Ascending aorta (tissue), 2 donors: ENCODE measurements at places on chromosomes 2 and 18. TPM values are rescaled to one million over a fixed set of nuclear protein-coding genes. Genes with fewer than 3 reads are reported as not detected.

DNA sequence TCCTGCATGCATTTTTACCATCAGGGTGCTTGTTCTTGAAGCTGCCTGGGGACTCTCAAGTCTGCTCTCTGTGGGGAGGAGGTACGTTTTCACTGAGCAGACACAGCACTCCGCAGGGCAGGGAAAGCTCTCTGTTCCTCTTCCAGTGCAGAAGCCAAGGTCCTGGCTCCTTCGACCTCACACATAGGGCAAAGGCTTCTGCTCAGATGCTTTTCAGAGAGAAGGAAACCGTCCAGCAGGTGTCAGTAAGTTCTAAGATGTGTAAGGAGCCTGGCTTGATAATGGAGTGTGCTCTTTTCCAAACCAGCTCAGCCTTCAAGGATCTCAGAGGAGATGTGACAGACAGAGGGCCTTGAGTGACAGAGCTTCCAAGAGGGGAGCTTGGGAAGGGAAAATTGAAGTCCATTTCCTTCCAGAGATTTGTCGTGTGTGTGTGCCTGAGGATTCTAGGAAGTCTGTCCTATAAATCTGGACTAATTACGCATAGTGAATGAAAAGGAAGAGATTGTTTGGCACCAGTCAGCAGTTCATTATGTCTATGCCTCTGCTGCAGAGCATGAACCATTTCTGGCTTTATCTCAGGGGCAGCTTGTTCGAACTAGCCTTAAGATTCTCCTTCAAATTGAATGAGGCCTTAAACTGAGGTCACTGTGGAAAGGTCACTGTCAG is 67.3 kb upstream of the UPP2 start:
- no peak overlapping the region for H3K4me3 ChIP-seq
- H3K27ac ChIP-seq = no peak overlapping the region
- H3K36me3 ChIP-seq = no peaks in the 10 kb centered on the region
- H3K4me1 ChIP-seq = no peaks in the 10 kb centered on the region

DNA sequence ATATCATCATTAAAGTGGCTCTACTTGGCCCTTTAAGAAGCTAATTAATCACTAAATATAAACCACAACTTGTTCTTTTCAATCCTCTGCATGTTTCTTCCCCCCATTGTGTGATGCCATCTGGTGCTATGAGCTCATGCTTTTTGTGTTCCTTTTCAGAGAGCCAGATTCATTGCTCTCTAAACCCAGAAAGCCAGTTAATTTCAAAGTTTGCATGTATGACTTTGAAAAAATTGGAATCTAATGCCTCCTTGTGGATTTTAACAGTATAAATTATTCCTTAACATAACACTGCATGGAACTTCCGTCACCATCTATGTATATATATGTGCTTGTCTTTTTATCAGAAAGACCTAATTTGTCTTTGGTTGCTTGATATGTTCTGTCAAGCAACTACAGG is 31.1 kb downstream of the TMEM178A start:
- peak overlapping the region; percentile 18 for H3K4me3 ChIP-seq
- no peaks in the 10 kb centered on the region for H3K36me3 ChIP-seq
- no peak for DNase-seq
- no peaks in the 10 kb centered on the region for H3K27me3 ChIP-seq
- peaks cover 14% of the 10 kb centered on the region for H3K4me1 ChIP-seq
- peak overlapping the region; percentile 72 for H3K27ac ChIP-seq

MAPRE3 gene
- 18.9 TPM for total RNA-seq

CRIM1 gene
- total RNA-seq = 273 TPM

GAD1 gene
- 0.96 TPM for total RNA-seq

KIAA2012 gene
- total RNA-seq = 0.11 TPM
